ENCODE measurements at places on chromosomes 1 and 21. TPM values are rescaled to one million over a fixed set of nuclear protein-coding genes. Genes with fewer than 3 reads are reported as not detected.

CD48 gene
- total RNA-seq, result 103 TPM

DNA sequence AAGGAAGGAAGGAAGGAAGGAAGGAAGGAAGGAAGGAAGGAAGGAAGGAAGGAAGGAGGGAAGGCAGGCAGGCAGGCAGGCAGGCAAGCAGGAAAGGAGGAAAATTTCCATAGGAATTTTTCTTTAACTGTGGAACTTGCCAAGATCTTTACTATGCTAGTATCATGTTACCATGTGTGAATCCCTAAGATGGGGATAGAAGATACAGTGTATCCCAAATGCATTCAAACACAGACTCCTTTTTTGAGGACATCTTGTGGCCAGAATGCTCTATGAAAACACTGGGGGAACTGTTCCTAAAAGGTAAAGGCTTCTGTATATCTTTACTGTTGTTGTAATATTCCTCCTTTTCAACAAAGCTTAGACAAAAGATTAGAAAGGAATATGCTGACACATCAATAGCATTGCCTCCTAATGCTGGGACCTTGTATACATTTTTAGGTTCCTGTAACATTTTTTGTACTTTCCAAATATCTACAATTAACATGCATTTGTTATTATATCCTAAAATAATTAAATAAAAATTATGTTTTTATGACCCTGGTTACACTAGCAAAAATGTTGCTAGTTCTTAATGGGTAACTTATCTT, 20.6 kb downstream of the CCDC190 start:
- H3K36me3 ChIP-seq, result peaks cover 8% of the 10 kb centered on the region
- H3K27ac ChIP-seq, result no peak overlapping the region
- H3K4me1 ChIP-seq, result peaks cover 6% of the 10 kb centered on the region
- H3K4me3 ChIP-seq, result no peak overlapping the region

DNA sequence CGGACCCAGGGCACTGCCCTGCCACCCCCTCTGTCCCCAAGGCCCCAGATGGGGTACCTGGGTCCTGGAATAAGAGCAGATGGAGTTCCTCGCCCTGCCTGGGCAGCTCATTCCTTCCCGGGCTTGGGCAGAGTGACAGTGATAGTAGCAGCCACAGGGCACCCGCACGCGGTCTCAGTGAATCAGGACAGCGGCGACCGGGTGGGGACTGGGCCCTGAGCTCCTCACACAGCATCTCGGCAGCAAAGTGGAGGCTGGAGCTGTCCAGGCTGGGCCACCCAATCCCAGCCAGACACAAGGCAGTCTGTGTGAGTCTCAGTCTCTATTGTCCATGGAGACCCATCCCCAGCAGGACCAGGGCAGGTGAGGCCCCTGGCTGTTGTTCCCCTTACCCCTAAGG, 37.4 kb upstream of the CCDC27 start:
- no peaks in the 10 kb centered on the region for H3K4me1 ChIP-seq
- H3K27me3 ChIP-seq, result no peaks in the 10 kb centered on the region
- no peaks in the 10 kb centered on the region for H3K36me3 ChIP-seq
- no peak for DNase-seq
- no peak overlapping the region for H3K27ac ChIP-seq

DNA sequence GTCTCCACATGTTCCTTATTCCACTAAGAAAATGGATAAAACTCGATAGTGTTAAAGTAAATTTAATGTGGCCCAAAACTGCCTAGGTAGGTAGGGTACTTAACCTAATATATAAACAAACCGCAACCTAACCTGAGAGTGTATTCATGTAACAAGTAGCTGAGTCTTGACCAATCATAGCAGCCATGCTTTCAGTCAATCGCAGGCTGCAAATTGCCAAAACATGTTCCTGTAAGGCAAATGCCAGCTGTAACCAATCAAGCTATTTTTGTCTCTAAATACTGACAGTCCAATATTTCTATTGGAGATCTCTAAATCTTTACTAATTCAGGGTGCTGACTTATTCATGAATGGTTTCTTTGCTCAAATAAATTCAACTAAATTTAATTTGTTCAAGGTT, 3.1 kb upstream of the HMGCS2 start:
- no peak for DNase-seq
- no peaks in the 10 kb centered on the region for H3K36me3 ChIP-seq
- H3K27ac ChIP-seq, result no peak overlapping the region
- H3K4me3 ChIP-seq, result no peak overlapping the region

SHE gene
- total RNA-seq, result 0.05 TPM

DMRTA2 gene
- total RNA-seq, result not detected

OR6K2 gene
- total RNA-seq, result not detected

- DNase-seq, result no peak
- H3K36me3 ChIP-seq, result peaks cover 4% of the 10 kb centered on the region
- H3K4me3 ChIP-seq, result peak overlapping the region; percentile 95
- H3K27ac ChIP-seq, result peak overlapping the region; percentile 72
Measured at GRCh38 chr1:204493145-204493983, 1.2 kb downstream of the PIK3C2B start.

CLDN14 gene
- total RNA-seq, result not detected

PTGER3 gene
- 0.43 TPM for total RNA-seq

CR1L gene
- total RNA-seq, result not detected

DNA sequence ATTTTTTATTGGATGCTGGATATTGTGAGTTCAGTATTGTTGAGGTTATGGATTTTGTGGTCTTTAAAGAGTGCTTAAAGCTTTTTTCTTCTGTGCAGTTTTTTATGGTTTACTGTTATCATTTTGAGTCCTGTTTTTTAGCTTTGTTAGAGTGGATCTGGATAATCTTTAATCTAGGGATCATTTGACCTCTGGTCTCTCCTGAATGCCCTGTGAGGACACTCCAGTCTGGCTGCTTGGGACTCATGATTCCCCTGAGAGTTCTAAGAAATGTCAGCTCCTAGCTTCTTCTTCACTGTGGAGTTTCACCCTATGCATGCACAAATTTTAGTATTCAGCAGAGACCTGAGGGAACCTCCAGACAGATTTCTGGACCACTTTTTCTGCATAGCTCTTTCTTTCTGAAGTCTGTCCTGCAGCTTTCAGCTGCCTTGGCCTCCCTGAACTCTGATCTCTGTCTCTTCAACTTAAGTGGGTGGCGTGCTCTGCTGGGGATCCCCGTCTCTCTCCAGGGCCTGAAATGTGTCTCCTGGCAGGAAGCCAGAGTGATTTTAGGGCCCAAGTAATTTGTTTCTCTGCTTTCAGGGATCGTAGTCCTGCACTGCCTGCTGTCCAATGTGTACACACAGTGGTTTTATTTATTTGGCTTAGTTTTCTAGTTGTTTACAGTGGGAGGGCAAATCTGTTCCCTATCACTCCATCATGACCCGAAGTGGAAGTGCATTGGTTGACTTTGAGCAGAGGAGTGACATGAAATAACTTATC, 14.7 kb downstream of the PEX14 start:
- H3K4me1 ChIP-seq, result peaks cover 16% of the 10 kb centered on the region
- no peaks in the 10 kb centered on the region for H3K27me3 ChIP-seq
- peaks cover 15% of the 10 kb centered on the region for H3K36me3 ChIP-seq
- no peak overlapping the region for H3K27ac ChIP-seq
- no peak for DNase-seq

GRCh38 chr21:31910074-31910470, 37.3 kb downstream of the HUNK start:
- no peaks in the 10 kb centered on the region for H3K36me3 ChIP-seq
- no peak overlapping the region for H3K4me3 ChIP-seq
- H3K27ac ChIP-seq, result no peak overlapping the region
- no peaks in the 10 kb centered on the region for H3K4me1 ChIP-seq

- DNase-seq, result no peak
- peaks cover 1% of the 10 kb centered on the region for H3K27me3 ChIP-seq
- peaks cover 31% of the 10 kb centered on the region for H3K4me1 ChIP-seq
- no peak overlapping the region for H3K4me3 ChIP-seq
- peaks cover 6% of the 10 kb centered on the region for H3K36me3 ChIP-seq
Measured at GRCh38 chr1:232581932-232582331, 48.0 kb downstream of the SIPA1L2 start.

All from activated T-helper 2 cell treated with anti-CD3 and anti-CD28 coated beads, Interferon-gamma antibody, Interleukin-2, Interleukin-4, amounts not matched to agents 10 μg/mL and 5 μg/mL and 100 μg/mL, durations not matched to agents 14 hours and 24 hours and 36 hours (primary cell).